ENCODE measurements at places on chromosomes 13 and 19.
A peak's percentile ranks its signal among the peaks of the same experiment; 100 is the strongest.

DNA sequence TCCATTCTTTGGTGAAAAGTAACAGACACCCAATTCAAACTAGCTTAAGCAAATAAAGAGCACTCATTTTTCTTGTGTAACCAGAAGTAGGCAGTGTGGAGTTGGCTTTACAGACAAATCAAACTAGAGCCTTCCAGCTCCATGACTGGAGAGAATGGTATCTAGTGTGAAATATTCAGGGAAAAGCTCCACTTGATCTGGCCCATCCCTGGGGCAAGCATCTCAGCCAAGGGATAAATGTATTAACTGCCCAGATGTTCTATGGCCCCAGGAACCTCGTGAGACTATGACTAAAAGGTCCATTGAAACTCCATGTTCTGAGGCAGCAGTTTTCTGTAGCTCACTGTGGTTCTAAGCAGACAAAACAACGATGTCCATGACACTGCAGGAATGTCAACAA, 49.9 kb downstream of the TBC1D4 start:
- no peak for DNase-seq

DNA sequence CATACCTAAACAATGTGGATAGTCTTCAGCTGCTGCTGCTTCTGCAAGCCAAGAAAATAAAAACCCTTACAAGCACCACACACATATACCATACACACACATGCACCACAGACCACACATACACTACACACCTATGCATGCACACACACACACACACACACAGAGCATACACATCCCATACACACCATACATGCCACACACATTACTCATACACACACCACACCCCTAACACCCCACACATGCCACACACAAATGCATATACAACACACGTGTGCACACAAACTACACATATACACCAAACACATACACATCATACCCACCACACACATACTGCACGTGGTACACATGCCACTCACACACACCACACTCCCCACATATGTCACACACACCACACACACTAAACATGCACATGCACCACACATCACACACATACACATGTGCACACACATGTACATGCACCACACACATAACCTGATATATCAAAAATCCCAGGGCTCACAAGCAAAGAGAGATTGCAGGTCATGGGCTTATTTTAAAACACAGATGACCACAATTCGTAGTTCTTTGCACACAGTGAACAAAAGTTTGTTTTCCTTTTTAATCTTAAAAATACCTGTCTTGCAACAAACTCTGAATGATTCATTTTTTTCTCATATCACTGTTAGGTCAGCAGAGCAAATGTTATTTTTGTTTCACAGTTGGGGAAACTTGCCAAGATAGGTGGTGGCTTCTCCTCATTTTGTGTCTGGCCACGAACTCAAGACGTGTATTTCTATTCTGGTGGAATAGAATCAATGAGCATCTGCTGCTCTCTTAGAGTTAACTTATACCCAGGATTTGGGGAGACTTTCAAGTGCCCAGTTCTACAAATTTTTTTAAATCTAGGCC, 456.6 kb downstream of the FGF9 start:
- no peak for DNase-seq

DNA sequence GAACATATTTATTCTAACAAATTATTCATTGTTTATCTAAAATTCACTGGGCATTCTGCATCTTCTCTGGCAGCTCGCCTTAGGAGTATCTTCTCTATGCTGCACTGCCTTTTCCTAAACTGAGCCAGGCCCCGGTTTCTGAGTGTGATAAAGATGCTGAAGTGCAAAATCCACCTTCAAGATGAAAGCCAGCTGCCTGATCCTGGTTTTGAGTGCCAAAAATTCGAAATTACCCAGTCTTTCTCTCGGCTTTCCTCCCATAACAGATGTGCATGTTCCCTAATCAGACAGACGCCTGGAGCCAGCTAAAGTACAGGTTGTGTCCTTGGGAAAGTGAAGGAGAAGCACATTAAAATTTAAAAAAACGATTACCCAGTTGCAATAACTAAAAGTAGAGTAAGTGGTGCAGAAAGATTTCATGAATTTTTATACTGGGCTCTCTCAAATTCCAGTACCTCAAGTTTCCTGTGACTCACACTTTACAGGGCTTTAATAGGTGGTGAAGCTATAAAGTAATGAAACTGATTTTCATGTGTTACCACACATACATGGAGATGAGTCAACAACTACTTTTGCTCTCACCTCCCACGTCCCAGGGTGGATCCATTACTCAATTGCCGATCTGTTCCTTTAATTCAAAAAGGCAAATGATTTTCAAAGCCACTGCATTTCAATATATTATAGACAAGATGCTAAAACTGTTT, 65.0 kb upstream of the GTF2F2 start:
- DNase-seq: peak; percentile 86

DNA sequence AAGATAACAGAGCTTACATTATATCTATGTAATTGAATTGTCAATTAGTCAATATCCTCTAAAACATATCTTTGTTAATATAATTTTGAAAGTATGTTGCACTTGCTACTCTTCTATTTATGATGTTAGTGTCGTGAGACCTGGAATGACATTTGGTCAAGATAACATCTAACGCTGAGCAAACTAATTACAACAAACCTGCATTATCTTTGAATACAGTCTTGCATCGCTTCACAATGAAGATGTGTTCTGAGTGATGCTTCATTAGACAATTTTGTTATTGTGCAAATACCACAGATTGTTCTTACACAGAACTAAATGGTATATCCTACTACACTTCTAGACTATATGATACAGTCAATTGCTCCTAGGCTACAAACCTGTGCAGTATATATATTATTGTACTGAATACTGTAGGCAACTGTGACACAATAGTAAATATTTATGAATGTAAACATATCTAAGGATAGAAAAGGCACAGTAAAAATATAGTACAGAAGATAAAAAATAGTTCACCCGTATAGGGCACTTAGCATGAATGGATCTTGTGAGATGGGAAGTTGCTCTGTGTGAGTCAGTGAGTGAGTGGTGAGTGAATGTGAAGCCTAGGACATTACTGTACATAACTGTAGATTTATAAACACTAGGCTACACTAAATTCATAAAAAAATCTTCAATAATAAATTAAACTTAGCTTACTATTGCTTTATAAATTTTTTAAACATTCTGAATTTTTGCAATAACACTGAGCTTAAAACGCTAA, 1773.8 kb downstream of the PCDH9 start:
- DNase-seq: no peak

- DNase-seq: no peak
Measured at GRCh38 chr19:15374105-15374651, 5.4 kb downstream of the AKAP8 start.

Data from GM04504 (cell line).